Stimulated activated CD4-positive, alpha-beta T cell treated with anti-CD3 and anti-CD28 coated beads, TNF-alpha, amount 100 ng/mL, for 4 hours (primary cell): ENCODE measurements at places on chromosomes 7 and 10.

- no peak for DNase-seq
Measured at GRCh38 chr7:30920021-30920583, 8.4 kb downstream of the AQP1 start.

GRCh38 chr10:68333058-68333395, 299 bp upstream of the PBLD start:
- DNase-seq, result no peak

GRCh38 chr10:26046073-26046700, 112.2 kb downstream of the MYO3A start:
- no peak for DNase-seq

DNA sequence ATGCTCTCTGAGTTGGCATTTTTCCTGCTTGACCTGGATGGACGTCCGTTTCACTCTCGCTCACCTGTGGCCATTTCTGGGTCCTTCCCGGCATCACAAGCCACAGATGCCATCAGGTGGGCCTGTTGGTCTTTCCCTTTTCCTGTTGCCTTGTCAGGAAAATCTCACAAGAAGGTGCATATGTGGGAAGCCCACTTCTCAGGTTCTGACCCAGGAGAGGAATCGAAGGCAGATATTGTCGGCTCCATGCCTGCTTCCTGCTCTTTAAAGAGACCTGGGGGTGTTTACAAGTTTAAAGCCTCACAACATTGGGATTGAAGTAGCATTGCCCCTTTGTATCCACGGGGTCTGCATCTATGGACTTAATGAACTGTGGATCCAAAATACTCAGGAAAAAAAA, 357.9 kb downstream of the RPS24 start:
- no peak for DNase-seq

DNA sequence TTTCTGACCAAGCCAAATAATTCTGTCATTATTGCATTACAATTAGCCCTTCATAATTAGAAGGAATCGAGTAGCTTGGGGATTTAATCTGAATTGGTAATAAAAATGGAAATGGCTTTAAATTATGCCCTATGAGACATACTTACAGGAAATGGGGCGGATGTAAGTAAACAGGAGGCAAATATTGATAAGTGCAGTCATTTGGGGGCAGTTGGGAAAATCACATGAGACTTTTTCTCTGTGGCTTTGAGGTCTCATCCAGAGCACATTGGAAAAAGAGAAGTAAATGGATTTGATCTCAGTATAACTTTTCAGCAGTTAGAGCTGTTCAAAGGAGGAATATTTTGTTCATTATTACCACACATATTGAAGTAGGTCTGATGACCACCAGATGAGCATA, 307.8 kb upstream of the POM121L12 start:
- no peak for DNase-seq

DNA sequence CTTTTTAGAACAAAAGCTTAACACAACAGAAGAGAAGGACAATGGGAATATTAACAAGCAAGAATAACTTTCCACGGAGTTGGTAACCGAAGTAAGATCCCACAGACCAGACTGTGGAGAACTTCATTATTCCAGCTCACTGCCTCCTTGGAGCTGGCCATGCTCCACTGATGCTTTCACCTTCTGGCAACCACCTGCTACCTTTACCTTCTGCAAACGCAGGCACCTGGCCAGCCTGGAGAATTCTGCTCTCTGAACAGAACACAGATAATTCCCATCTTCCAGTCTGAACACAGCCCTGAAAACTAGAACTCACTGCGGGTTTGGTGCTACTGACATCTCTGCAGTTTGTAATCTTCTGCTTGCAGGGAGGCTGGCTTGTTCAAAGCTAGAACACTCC, 66.5 kb downstream of the JAZF1 start:
- no peak for DNase-seq

DNA sequence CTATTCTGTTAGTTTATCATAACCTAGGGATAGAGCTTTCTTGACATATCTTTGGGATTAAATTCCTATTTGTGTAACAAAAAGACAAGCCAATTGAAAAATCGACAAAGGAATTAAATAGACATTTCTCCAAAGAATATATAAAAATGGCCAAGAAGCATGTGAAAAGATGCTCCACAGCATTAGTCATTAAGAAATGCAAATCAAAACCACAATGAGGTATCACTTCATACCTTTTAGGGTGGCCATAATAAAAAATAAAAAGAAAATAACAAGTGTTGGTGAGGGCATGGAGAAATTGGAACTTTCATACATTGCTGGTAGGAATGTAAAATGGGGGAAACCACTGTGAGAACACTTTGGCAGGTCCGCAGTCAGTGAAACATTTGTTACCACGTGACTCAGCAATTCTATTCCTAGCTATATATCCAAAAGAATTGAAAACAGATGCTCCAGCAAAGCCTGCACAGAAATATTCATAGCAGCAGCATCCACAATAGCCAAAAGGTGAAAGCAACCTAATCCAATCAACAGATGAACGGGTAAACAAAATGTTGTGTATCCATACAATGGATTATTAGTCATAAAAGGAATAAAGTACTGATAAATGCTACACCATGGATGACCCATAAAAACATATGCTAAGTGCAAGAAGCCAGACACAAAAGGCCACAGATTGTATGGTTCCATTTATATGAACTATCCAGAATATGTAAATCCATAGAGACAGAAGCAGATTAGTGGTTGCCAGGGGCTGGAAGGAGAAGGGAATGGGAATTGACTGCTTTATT, 20.5 kb downstream of the SPAG6 start:
- no peak for DNase-seq

- no peak for DNase-seq
Measured at GRCh38 chr7:92639213-92639896, 49.2 kb upstream of the FAM133B start.

DNA sequence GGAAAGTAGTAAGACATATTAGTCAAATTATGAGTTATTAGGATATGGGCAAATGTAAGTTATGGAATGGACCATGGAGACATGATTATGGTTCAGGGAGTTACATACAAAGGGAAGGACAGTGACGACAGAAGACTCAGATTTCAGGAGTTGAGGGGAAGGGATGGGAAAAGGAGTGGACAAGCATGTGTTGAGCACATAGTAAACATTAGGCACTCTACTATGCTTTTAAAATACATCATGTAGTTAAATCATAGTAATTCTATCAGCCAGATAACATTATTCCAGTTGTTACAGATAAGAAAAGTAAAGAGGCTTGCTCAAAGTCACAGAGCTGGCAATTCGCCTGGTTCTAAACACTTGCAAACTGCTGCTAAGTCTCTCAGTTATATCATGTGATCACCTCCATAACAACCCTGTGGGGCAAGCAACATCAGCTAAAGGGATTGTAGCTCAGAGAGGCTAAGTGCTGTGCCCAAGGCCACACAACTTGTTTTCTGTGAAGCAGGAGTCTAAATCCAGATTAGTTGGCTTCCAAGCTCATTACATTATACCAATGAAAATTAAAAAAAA, 115.2 kb upstream of the MDFIC start:
- no peak for DNase-seq

DNA sequence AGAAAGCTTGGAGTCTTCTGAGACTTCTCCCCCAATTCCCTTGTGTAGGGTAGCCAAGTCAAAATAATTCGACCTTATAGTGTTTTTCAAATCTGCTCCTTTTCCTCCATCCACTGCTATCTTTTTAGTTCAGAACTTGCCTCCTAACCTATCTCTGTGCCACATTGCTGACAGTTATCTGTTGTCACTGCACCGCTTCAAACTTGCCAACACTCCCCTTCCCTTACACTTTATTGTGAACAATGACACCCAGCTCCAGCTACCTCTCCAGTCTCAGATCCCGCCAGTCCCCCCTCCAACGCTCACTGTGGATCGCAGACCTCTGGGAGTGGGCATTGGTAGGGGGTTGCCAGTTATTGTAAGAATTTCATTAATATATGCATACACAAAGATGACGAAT, 16.3 kb upstream of the HPS1 start:
- no peak for DNase-seq

DNA sequence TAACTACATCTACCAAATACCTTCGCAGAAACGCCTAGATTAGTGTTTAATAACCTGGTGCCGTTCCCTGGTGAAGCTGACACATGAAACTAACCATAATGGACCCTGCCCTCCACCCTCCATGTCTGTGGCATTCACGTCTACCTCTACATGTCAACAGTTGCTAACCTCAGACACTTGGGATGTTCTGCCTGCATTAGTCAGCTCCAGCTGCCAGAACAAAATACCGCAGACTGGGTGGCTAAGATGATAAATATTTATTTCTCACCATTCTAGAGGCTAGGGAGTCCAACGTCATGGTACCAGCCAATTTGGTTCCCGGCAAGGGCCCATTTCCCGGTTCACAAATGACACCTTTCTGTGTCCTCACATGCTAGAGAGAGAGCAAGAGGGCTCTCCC, 118.5 kb upstream of the CHST15 start:
- no peak for DNase-seq

DNA sequence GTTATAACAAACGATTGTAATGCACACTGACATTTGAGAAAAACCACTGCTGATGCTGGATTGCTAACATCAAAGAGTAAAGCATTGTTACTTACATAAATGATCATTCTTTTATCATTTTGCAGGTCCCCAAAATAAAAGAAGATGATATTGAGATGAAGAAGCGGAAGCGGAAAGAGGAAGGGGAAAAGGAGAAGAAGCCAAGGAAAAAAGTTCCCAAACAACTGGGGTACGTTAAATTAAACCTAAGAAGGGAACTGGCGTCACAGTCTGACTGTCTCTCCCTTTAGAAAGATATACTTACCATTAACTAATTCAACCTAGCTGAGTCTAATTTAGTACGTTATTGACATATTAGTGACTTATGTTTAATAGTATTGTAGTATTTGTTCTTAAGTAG, 28.1 kb downstream of the UBN2 start:
- DNase-seq, result no peak

- no peak for DNase-seq
Measured at GRCh38 chr7:41930538-41931262, 227.8 kb upstream of the INHBA start.

- DNase-seq, result no peak
Measured at GRCh38 chr7:106369352-106369751, 84.6 kb upstream of the NAMPT start.

DNA sequence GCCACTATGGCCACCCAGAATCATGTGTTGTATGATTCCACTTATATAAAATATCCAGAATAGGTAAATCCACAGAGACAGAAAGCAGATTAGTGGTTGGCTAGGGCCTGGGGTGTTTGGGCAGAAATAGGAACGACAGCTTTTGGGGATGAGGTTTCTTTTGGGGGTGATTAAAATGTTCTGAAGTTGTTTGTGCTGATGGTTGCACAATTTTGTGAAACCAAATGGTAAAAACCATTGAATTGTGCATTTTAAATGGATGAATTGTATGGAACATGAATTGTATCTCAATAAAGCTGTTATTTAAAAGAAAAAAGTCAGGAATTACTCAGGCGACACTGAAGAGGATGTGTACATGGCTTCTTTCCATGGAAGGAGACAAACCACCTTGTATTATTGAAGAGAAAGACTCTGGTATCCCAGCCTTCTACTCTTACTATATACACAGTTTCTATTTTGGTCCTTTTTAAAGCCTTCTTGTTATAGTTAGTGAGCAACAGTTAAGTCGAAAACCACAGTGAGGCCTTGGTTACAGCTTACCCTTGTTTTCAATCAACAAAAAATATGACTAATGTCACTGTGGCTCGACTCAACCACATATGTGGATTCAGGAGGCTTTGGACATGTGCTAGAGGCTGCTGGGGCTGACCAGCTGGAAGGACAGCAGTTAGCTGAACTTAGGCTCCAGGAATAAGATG, 57.1 kb upstream of the KMT2E start:
- no peak for DNase-seq

GRCh38 chr10:84269773-84270172, 24.9 kb downstream of the RGR start:
- DNase-seq, result no peak

GRCh38 chr10:33120275-33120674, 162.2 kb upstream of the ITGB1 start:
- DNase-seq, result no peak

- no peak for DNase-seq
Measured at GRCh38 chr7:45885264-45885882, 2.9 kb upstream of the IGFBP1 start.

DNA sequence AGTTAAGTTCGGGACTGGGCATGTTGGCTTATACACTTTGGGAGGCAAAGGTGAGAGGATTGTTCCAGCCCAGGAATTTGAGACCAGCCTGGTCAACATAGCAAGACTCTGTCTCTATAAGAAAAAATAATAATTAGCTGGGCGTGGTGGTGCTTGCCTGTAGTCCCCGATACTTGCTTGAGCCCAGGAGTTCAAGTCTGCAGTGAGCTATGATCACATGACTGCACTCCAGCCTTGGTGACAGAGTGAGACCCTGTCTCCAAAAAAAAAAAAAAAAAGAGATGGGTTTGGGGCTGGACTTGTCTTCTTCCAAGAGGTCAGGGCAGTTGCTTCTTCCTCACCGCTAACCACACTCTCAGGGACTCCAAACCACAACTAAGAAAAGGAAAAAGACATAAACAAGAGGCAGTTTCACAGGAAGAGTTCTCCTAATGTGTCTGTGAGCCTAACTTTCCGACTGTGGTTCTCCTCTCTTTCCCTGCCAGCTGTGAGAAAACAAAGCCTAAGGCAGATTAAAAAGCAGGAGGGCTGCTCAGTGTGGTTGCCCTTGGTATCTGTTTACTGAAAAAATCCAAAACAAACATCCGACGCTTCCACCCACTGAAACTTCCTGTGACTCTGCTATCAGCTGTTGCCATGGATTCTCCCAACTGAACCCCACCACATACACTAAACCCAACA, 2.4 kb upstream of the SERPINE1 start:
- DNase-seq, result no peak

DNA sequence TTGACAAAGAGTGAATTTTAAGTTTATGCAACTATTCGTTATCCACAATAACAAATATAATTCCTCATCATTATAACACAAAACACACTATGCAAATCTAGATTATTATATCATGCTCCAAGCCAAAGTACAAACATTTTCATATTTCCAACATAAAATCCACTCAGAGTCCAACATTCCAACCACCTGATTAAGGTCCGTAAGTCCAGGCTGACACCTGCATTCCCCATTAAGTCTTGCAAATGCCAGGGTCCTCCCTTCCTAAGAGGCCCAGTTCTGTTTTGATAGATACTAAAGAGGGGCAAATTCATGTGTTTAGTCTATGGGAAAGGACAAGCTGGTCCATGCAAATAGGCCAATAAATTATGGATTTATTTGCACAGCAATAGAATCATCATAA, 206.1 kb downstream of the POU6F2 start:
- no peak for DNase-seq

DNA sequence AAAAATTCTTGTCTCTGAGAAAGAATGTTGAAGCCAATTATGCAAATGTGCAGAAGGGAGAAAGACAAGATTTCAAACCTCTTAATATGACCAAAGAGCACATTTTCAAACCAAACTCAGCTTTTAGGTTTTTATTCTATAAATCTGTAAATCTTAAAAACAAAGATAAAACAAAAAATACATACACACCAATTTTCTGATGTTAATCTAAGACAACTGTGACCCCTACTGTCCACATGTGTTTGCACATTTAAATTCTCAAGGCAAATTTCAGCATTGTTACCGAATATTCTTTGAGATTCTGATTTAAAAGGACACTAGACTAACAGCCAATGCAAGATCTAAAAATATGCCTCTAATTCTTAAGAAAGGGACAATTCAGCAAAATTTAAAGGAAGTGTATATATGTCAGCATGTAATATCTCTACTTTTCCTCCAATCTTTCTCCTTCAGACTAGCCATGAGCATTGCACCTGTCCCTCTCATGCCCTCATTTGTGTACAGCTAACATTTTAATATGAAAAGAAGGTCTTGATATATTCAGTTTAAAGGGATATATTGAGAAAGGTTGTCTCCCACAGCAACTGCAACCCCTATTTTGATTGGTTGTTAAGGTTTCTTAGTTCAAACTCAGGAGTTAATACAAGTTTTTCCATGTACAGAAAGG, 417.9 kb downstream of the IPMK start:
- no peak for DNase-seq

GRCh38 chr7:40310258-40310657, 175.5 kb downstream of the SUGCT start:
- no peak for DNase-seq
